ENCODE measurements at places on chromosomes 2 and 18.

DNA sequence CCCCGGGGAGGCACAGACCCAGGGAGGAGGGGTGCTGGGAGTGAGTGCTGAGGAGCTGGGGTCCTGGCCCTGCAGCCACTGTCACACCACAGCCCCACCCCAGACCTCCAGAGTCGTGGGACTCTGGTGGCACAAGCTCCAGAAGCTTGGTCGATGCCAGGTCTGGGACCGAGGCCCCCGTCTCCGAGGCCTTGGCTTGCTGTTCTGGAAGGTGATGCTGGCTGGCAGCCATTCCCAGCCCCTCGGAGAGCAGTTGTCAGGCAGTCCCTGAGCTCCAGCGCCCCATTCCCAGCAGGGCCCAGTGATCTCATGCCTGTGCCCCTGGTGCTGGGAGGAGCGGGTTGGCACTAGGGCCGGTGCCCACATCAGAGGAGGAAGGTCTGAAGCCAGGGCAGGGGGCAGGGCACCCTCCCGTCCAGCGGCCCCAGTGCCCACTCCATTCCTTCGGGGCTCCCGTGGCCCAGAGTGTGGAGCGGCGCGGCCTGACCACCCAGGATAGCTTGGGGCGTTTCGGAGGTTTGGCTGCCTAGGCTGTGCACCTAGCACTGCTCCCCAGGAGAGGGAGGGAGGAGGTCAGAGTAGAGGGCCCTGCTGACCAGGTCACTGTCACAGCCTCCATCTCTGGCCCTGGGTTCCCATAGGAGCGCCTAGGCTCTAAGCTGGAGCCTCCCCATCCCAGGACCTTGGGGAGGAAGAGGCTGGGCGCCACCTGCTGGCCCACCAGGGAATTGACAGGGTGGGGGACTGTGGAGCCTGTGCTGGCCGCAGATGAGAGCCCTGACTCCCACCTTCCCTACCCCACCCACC is 16.8 kb upstream of the ALPI start:
- DNase-seq: peak; percentile 80

GRCh38 chr2:100285691-100286090 is 36.6 kb downstream of the LONRF2 start:
- DNase-seq: no peak

GRCh38 chr2:88167740-88168139 is 2.4 kb upstream of the THNSL2 start:
- no peak for DNase-seq

- no peak for DNase-seq
Observed at GRCh38 chr18:23485386-23485785, 17.9 kb upstream of the RMC1 start.

DNA sequence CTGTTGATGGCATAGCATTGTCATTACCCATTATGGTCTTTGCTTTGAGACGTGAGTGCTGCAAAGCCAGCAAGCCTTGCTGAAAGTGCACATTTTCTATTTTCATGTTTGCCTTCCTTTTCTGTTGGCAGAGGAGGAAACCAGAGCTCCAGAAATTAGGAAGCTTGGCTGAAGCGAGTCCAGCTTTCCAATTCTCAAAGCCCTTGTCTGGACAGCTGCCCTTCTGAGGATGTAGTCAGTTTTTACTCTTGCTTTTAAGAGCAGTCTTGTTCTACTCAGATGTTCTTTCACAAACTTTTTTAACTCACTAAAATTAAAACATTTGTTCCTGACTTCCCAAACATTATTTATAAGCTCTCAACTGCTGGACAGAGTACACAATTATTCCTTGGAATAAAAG is 93.8 kb downstream of the ICOS start:
- no peak for DNase-seq

All from activated CD8-positive, alpha-beta memory T cell treated with anti-CD3 and anti-CD28 coated beads, Interleukin-2, amount 50 U/mL, for 48 hours (primary cell).